ENCODE measurements at places on chromosomes 7 and 10. TPM values are rescaled to one million over a fixed set of nuclear protein-coding genes. Genes with fewer than 3 reads are reported as not detected.

Gene GPR85
- 89.4 TPM for polyA plus RNA-seq

Gene CPN1
- not detected for polyA plus RNA-seq

Gene SMARCD3
- polyA plus RNA-seq, result 199 TPM

Gene ZNF138
- 50.4 TPM for polyA plus RNA-seq

Gene FAM25A
- not detected for polyA plus RNA-seq

Gene SEPTIN7
- polyA plus RNA-seq, result 393 TPM

Gene SPDYE1
- polyA plus RNA-seq, result not detected

Gene COBL
- 0.12 TPM for polyA plus RNA-seq

Gene ORC5
- polyA plus RNA-seq, result 27.3 TPM

Gene TAS2R4
- polyA plus RNA-seq, result 2.3 TPM

Gene CUBN
- 8.7 TPM for polyA plus RNA-seq

Gene ACTL6B
- polyA plus RNA-seq, result 389 TPM

Gene FFAR4
- not detected for polyA plus RNA-seq

Gene SPDYE5
- 0.26 TPM for polyA plus RNA-seq

Gene CDK1
- polyA plus RNA-seq, result 4.5 TPM

Gene HYAL4
- polyA plus RNA-seq, result 0.64 TPM

Gene TRIM73
- polyA plus RNA-seq, result 15.2 TPM

Gene OR2A1
- not detected for polyA plus RNA-seq

Gene CPA4
- polyA plus RNA-seq, result 8.9 TPM

Gene FAM25C
- polyA plus RNA-seq, result not detected

Gene PI4K2A
- 14.4 TPM for polyA plus RNA-seq

Gene WDR11
- polyA plus RNA-seq, result 173 TPM

Gene SH3PXD2A
- polyA plus RNA-seq, result 5.2 TPM

Gene FXYD4
- not detected for polyA plus RNA-seq

Gene IL6
- not detected for polyA plus RNA-seq

Gene IDI2
- polyA plus RNA-seq, result 0.24 TPM

Gene CLRN3
- not detected for polyA plus RNA-seq

Gene ATG9B
- 1.2 TPM for polyA plus RNA-seq

Gene MMD2
- 0.42 TPM for polyA plus RNA-seq

Gene PTN
- 19.5 TPM for polyA plus RNA-seq

Gene PSMG3
- 54.1 TPM for polyA plus RNA-seq

Gene PHKG1
- polyA plus RNA-seq, result not detected

Gene FBXW4
- 7.7 TPM for polyA plus RNA-seq

Gene CYP26C1
- polyA plus RNA-seq, result not detected

Gene ZNF789
- polyA plus RNA-seq, result 49.9 TPM

Gene MTG1
- polyA plus RNA-seq, result 49.7 TPM

Measured in neural cell (in vitro differentiated cells).